T-helper 22 cell (primary cell): ENCODE measurements at places on chromosomes 5 and 9.

DNA sequence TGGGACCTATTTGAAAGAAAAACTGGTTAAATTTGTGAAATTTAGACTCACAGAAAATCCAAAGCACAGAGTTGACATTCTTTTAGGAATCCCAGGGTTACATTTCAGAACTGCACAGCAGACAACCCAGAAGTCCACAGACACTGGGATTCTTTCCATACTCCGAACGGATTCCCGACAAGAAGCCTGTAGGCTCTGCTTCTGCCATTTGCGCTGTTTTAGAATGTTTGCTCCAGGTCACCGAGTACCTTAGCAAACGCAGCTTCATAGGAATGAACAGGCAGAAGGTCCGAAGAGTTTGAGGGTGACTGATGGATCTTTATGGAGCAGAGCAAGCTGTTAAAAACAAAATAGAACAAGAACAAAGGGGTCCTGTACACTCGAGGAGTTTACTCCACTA is 84.5 kb upstream of the NFIB start:
- DNase-seq = no peak

DNA sequence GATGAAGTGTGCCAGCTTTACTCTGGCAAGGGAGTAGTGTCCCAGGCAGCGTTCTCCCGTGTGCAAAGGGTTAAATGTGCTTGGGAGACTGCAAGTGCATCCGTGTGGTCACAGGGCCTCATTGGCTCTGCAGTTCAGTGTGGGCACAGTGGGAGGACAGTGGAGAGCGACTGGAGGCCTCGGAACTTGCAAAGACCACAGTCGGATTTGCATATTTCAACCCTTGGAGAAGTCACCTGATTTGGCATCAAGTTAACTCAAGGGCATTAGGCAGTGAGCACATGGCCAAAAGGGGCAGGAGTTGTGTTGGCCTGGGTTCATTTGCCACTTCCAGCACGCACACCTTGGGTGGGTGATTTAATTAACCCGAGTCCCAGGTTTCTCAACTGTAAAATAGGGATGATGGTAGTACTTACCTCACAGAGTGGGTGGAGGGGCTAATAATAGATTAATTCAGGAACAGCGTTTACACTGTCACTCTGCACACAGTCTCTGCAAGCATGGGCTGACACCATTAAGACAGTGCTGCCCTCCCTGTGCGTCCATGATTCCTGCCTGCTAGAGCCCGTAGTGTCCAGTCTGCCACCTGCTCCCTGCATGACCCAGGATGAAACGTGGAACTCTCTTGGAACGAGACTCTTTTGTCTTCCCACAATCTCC is 22.7 kb downstream of the JADE2 start:
- no peak for DNase-seq

- no peak for DNase-seq
Measured at GRCh38 chr5:139816566-139816965, 21.0 kb downstream of the PSD2 start.

- DNase-seq = peak; percentile 66
Measured at GRCh38 chr9:71769175-71770161, 1.2 kb upstream of the CEMIP2 start.

GRCh38 chr5:96566833-96567587 is 95.2 kb upstream of the CAST start:
- no peak for DNase-seq

DNA sequence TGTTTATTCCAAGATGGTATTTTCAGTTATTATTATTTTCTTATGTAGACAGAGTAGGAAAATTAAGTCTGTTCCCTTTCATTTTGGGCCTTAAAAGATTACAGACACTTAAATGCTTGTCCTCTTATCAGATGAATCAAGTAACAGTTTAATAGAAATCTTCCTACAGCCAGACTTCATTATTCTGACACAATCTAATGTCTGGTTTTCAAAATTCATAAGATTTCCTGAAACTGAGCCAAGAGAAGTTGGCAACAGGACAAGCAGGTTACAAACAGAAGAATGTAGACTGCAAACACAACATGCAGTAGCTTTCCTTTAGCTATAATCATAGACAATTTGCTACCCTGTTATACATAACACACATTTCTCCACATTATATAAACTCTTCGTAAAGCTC is 130.5 kb downstream of the FBXL17 start:
- DNase-seq = no peak

DNA sequence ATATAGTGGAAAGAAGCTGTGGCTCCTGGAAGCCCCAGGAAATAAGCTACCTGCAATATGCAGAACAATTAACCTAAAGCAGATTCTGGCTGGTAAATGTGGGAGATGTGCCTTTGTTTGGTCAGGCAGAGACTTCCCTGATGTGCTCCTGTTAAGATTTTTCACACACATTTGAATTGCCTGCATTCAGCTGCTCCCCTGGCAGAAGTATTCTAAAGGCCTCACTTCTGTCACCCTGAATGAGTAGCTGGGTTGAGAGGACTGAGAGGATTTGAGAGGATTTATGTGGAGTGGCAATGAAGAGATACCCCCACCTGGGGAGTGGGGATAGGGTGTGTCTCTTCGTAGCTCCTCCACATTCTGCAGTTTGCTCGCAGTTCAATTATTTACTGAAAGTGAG is 130.5 kb downstream of the ST8SIA4 start:
- DNase-seq = no peak

DNA sequence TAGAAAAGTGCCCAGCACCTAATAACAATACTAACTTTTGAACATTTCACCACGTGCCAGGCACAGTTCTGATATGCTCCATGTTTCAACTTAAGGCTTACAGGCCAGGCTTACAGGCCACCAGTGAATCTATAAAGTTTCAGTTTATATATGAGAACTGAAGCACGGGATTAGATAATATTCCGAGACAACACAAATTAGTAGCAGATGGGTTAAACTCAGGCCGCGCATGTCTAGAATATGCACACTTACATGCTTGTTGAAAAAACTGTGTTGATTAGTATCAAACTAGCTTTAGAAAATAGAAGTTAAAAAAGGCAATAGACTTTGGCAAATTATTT is 587.9 kb downstream of the MTRR start:
- DNase-seq = no peak

DNA sequence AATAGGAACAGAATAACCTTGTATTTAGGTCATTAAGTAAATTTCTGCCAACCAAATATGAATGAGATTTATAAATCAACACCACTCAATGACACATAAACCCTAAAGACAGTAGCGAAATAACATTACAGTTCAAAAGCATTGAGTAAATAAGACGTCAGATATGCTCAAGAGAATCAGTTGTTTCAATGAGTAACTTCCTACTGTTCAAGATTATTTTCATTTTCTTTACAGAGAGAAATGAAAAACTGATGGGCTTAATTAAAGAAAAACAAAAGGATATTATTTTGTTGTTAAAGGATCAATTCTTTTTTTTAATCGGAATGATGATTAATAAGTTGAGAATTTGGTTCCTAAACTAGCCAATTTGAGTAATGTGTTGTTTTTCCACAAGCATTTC is 150.1 kb downstream of the BNC2 start:
- DNase-seq = no peak
